SIG-M5 (cell line): ENCODE measurements at places on chromosomes 16 and 17.

DNA sequence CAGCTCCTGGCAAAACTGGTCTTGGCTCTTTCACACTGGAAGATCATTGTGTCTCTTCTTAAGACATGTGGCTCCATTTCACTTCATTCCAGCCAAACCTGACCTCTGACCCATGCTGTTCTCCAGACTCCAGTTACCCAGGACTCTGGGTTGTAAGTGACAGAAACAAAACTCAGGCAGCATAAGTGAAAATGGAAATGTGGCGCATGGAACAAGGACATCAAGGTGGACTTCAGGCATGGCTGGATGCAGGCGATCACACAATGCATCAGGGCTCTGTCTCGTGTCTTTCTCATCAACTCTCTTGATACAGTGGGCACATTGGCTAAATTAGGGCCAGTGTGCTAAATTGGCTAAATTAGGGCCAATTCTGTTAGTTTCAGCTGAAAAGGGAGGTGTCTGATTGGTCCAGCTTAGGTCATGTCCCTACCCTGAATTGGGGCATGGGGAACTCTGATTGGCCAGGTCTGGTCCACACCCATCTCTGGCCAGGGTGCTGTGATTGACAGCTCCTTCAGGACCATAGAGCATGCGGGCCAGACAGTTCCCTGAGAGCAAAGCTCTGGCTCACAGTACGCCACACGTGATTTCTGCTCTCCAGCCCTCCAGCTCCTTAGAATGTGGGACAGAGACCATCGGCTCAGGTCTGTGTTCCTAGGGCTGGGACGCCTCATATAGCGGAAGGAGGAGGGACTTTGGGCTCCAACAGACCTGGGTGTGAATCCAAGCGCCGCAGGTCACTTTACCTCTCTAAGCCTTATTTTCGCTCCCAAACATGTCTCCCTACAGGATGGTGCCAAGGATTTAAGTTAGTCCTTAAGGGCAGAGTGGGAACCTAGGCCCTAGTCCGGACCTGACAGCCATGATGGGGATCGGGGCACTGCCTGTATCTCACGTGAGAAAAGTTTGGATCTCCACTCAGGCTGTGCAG is 17.5 kb downstream of the SOCS1 start:
- DNase-seq: no peak

DNA sequence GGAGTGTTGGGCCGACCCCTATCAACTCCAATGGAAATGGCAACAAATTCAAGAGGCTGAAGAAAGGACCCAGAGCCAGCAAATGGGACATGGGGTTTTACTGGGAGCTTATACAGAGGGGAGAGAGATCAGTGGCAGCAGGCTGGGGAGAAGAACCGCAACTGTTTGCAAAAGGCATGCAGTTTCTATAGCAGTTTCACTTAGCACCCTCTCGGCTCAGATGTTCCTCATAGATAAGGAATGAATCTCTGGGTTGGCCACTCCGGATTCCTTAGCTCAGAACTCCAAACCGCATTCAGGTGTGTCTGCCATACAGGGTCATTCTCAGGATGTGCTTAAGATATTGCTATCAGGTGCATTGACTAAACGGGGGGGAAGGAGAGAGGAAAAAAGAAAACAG is 71.1 kb upstream of the RPL38 start:
- DNase-seq: no peak

DNA sequence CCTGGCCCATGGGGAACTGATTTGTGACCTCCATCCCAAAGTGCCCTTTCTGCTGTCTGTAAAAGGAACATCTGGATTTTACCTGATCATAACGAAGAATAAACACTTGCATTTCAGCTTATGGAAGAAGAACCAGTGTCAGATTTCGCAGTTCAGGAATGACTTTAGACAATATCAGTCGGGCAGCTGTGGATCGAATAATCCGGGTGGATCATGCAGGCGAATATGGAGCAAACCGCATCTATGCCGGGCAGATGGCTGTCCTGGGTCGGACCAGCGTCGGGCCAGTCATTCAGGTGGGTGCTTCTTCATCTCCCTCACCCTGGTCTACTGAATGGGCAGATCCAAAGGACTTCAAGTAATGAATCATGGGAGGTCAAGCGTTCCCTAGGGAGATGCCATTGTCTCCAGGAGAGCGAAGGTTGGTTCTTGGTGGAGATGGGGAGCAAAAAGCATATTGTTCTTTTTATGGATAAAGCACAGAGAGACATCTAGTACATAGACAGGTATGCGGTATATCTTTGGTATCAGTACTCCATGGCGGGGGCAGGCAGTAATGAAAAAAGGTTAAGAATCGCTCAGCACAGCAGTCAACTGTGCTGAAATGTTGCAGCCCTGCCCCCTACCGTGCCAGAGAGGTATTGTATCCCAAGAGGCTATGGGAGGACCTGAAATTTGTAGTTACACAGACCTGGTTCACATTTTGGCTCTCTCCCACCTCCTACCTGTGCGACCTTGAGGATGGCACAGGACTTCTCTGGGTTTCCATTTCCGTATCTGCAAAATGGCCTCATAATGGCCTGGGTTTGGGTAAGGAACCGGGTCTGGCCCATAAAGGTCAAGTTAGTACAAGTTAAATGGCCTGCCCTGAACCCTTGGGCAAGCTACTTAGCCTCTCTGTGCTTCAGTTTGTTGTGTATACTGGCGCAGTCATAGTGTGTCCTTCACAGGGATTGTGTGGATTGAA is 4.7 kb downstream of the COQ7 start:
- no peak for DNase-seq

DNA sequence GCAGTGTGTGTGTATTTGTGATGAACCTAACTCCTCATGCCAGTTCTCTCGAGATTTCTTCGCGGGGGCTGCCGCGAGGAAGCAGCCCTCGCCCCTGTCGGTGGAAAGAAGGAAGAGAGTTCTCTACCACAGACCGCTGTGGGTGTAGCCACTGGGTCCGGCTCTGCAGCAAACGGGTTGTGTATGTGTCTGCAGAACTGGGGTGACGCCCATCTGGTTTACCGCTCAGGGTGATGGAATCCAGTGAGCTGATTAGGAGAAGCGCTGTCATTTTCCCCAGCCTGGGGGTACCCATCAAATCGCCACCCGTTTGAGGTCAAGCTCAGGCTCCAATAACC is 7.7 kb downstream of the CORO6 start:
- no peak for DNase-seq
